ENCODE measurements at places on chromosomes 3 and 15.

DNA sequence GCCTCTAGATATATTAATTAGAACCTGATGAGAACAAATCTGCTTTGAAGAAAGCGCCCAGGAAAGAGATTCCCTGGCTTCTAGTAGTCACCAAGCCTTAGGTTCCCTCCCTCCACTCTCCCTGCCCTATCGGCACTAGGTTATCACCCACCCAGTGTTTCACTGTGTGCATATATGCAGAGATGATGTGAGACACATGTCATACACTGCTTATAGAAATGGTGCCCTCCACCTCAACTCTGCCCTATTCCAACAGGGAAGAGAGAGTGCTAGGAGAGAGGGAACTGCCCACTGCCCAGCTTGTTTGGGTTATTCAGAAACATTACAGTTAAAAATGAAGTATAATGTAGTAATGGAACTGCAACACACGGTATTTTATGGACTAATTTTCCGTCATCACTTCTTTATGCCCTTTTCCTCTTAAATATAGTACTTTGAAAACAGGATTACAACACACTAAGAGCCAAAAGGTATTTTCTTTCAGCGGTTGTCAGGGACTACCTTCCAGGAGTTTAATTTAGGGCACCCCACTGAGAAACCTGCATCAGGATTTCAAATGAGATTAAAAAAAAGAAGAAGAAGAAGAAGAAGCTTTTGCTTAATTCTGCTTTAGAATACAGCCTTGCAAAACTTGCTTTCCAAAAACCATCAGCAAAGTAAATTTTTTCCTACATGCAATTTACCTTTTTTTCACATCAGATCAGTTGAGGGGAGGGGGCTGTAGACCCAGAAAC lies 55.3 kb downstream of the MEIS2 start:
- no peak for DNase-seq

GRCh38 chr15:41634072-41634626 lies 26.1 kb upstream of the MGA start:
- DNase-seq = no peak

DNA sequence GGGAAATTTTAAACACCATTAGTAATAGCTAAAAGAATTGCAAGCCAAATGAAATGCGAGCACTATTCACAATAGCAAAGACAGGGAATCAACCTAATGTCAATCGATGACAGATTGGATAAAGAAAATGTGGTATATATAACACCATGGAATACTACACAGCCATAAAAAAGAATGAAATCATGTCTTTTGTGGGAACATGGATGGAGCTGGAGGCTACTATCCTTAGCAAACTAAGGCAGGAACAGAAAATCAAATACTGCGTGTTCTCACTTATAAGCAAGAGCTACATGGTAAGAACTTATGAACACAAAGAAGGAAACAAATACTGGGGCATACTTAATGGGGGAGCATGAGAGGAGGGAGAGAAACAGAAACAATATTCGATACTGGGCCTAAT lies 85.2 kb downstream of the FMN1 start:
- no peak for DNase-seq

DNA sequence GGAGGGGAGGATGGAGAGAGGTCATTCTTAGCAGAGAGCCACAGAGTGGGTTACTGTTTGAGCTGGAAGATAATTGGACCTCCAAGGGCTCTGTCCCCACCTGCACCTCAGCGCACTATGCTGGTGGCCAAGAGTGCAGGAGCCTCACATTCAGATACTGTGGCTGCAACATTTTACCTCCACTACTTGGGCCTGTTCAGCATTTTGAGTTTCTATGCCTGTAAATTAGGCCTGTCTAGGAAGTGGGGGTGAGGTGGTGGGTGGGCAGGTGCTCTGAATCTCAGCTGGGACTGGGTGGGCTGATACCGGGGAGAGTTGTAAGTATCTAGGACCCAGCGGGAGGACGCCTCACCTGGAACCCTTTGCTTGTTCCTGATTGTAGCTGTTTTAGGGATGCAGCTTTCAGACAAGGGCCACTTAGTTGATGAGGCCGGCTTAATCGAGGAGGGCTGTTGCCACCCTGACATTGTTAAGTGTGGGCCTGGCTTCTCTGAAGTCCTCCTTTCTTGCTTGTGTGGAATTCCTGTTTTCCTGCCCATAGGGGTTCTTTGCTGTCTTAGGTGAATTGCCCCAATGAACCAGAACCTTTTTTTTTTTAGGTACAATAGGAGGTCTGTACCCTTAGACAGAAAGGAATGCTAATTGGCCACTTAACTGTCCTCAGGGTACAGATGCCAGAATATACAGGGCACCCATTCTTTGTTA lies 83.8 kb downstream of the SMAD3 start:
- no peak for DNase-seq
